ENCODE measurements at places on chromosomes 2 and 18. TPM values are rescaled to one million over a fixed set of nuclear protein-coding genes. Genes with fewer than 3 reads are reported as not detected.

The ZNF2 gene
- 0.99 TPM for total RNA-seq

The POTEI gene
- not detected for total RNA-seq

The PPP1R1C gene
- not detected for total RNA-seq

The MOGAT1 gene
- total RNA-seq, result not detected

The PIEZO2 gene
- total RNA-seq, result 40.7 TPM

The NBEAL1 gene
- 31.6 TPM for total RNA-seq

The DSG1 gene
- total RNA-seq, result not detected

DNA sequence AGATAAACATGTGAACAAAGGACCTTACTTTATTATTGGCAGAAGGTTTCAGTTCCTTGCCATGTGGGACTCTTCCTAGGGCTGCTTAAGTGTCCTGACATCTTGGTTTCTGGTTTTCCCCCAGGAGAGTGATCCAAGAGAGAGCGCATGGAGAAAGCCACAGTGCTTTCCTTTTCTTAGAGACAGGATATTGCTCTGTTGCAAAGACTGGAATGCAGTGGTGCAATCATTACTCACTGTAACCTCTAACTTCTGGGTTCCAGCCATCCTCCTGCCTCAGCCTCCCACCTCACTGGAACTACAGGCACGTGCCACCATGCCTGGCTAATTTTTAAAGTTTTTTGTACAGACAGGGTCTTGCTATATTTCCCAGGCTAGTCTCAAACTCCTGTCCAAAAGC lies 38.1 kb upstream of the TCF7L1 start:
- no peaks in the 10 kb centered on the region for H3K27me3 ChIP-seq
- H3K4me3 ChIP-seq, result no peak overlapping the region
- H3K36me3 ChIP-seq, result no peaks in the 10 kb centered on the region

DNA sequence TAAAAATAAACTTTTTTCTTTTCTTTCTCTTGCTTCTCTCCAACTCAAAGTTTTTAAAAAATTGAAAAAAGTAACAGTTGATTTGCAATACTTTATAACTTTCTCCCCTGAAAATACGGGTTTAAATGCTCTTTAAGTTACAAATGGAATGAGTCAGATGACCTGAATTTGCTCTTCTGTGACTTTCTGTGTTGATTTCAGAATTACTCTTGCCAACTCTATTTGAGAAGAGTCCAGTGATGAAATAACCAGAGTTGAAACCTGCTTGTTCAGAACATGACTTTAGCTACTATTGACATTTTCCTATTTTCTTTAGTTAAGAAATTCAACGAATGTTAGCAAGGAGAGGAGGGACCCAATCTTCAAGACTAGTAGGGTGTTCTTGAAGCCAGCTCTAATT lies 146.1 kb upstream of the ZSWIM2 start:
- H3K4me1 ChIP-seq, result no peaks in the 10 kb centered on the region
- no peak for DNase-seq
- no peak overlapping the region for H3K4me3 ChIP-seq

DNA sequence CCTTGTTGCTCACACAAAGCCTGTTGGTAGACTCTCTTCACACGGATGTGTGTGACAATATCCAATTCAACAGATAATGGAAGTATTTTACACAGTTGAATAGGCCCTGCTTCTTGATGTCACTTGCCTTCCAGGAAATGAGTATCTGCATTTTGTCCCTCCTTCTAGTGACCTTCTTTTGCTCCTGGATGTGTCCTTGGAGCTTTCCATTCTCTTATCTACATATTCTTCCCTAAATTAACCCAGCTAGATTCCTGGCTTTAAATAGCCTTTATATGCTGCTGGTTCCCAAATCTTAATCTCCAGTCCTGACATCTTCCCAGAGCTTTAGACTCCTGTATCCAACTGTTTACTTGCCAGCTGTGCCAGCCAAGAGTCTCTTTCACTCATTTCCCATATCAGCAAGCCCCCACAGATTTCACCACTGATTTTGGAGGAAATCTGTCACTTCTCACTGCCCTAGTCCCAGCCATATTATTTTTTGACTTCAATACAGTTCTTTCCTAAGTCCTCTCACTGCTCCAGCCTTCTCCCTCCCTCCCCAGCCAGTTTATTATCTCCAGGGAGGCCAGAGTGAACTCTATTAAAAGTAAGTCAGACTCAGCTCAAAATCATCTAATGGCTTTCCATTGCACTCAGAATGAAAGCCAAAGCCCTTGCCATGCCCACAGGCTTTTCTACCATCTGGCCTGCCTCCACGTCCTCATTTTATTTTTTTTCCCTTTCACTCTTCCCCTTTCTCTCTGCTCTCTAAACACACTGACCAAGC lies 170.0 kb downstream of the PDE11A start:
- DNase-seq, result no peak
- H3K36me3 ChIP-seq, result no peaks in the 10 kb centered on the region

GRCh38 chr18:12361770-12362378 lies 15.2 kb downstream of the AFG3L2 start:
- H3K27ac ChIP-seq, result no peak overlapping the region
- peaks cover 19% of the 10 kb centered on the region for H3K4me1 ChIP-seq
- H3K36me3 ChIP-seq, result peaks cover 24% of the 10 kb centered on the region
- H3K27me3 ChIP-seq, result no peaks in the 10 kb centered on the region

DNA sequence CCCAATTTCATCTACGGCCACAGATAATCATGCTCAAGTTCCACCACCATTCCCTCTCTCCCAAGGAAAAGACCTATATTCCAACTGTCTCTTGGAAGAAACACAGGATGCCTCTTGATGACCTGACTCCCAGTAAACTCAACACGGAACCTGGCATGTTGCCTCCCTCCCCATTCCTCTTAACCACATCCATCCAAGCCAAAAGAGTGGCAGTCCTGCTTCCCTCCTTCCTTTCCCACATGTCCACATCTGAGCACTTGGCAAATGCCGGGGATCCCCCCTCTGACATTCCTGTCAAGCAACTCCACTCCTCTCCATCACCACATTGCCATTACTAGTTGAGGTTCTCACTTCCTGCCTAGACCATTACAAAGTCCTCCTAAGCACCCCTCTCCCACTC lies 49.4 kb downstream of the PID1 start:
- no peak overlapping the region for H3K27ac ChIP-seq
- H3K4me1 ChIP-seq, result peaks cover 6% of the 10 kb centered on the region
- no peaks in the 10 kb centered on the region for H3K27me3 ChIP-seq
- no peak for DNase-seq
- no peaks in the 10 kb centered on the region for H3K36me3 ChIP-seq
- H3K4me3 ChIP-seq, result no peak overlapping the region

DNA sequence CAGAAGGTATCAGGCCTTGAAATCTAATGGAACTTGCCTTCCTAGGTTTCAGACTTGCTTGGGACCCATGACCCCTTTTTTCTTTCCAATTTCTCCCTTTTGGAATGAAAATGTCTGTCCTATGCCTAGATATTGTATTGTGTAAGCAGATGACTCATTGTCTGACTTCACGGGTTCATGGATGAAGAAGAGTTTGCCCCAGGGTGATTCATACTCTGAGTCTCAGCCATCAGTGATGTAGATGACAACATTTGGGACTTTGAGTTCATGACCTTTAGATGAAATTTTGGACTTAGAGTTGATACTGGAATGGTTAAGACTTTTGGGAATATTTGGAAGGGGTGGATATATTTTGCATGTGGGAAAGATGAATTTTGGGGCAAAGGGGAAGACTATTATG lies 11.2 kb upstream of the SCYGR5 start:
- no peak overlapping the region for H3K27ac ChIP-seq
- H3K4me3 ChIP-seq, result no peak overlapping the region
- DNase-seq, result peak; percentile 18
- H3K36me3 ChIP-seq, result no peaks in the 10 kb centered on the region
- no peaks in the 10 kb centered on the region for H3K27me3 ChIP-seq

GRCh38 chr2:210188190-210188589 lies 17.0 kb upstream of the KANSL1L start:
- H3K4me3 ChIP-seq, result no peak overlapping the region
- peaks cover 30% of the 10 kb centered on the region for H3K4me1 ChIP-seq
- H3K36me3 ChIP-seq, result no peaks in the 10 kb centered on the region
- peak overlapping the region; percentile 86 for H3K27ac ChIP-seq
- DNase-seq, result no peak
- no peaks in the 10 kb centered on the region for H3K27me3 ChIP-seq

GRCh38 chr2:75284345-75284744 lies 85.0 kb upstream of the TACR1 start:
- H3K4me3 ChIP-seq, result no peak overlapping the region
- no peak for DNase-seq
- no peak overlapping the region for H3K27ac ChIP-seq
- no peaks in the 10 kb centered on the region for H3K4me1 ChIP-seq
- no peaks in the 10 kb centered on the region for H3K27me3 ChIP-seq
- no peaks in the 10 kb centered on the region for H3K36me3 ChIP-seq

DNA sequence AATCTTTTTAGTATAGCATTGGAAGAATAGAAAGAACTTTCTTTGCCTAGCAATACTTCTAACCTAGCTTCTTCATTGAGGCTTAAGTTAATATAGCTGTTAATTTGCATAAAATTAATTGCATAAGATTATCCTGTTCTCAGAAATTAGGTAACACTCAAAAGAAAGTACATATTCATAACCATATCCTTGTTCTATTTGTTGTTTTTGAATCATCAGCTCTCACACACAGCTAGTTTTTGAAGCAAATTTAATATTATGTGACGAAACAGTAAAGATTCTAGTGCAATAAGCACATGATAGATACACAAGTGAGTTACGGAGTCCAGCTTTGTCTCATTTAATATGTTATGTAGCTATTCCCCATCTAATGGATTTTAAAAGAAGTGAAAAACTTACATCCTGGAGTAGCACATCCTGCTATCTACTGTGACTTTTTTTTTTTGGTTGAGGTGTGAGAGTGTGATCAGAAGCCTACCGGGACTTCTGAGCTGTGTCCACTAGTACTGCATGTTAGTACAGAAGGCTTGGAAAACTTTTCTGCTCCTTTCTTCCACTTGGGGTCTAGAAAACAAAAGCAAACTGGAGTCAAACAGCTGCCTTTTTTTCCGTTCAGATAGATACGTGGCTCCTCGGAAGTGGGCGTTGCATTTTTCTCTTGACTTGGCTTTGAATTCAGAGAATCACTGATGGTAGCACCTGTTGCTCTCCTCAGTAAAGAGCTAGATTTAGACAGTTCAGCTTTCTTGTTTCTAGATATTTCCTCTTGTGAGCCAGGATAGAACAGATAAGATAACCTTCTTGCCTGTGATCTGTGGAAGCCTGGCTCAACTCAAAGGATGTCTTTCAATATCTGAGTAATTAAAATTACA lies 27.2 kb downstream of the KDM3A start:
- DNase-seq, result no peak
- H3K27me3 ChIP-seq, result no peaks in the 10 kb centered on the region
- H3K4me1 ChIP-seq, result peaks cover 64% of the 10 kb centered on the region
- no peak overlapping the region for H3K4me3 ChIP-seq

- DNase-seq, result peak; percentile 39
- H3K27ac ChIP-seq, result no peak overlapping the region
- H3K27me3 ChIP-seq, result no peaks in the 10 kb centered on the region
- no peaks in the 10 kb centered on the region for H3K36me3 ChIP-seq
- H3K4me1 ChIP-seq, result peaks cover 18% of the 10 kb centered on the region
These were observed 119.9 kb upstream of the NDUFV2 start for GRCh38 chr18:8982416-8983183.

DNA sequence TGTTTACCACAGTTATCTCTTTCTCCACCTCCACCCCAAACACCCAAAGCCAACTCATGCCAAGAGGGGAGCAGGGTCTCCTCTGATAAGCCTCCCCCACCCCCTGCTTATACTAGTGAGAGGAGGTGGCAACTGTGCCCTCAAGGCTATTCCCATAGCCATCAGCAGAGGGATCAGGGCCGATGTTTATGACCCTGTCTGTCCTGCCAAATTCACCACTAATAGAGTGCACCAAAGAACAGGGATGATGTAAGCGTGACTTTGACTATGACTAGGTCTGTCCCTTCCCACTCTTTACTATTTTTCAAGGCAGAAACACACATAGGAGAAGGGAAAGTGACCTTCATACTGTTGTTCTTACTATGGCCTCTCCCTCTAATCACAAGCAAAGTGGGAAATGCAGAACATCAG lies 74.6 kb downstream of the CLHC1 start:
- peak overlapping the region; percentile 45 for H3K27ac ChIP-seq
- H3K4me1 ChIP-seq, result peaks cover 89% of the 10 kb centered on the region
- H3K4me3 ChIP-seq, result no peak overlapping the region
- DNase-seq, result no peak
- H3K36me3 ChIP-seq, result no peaks in the 10 kb centered on the region

DNA sequence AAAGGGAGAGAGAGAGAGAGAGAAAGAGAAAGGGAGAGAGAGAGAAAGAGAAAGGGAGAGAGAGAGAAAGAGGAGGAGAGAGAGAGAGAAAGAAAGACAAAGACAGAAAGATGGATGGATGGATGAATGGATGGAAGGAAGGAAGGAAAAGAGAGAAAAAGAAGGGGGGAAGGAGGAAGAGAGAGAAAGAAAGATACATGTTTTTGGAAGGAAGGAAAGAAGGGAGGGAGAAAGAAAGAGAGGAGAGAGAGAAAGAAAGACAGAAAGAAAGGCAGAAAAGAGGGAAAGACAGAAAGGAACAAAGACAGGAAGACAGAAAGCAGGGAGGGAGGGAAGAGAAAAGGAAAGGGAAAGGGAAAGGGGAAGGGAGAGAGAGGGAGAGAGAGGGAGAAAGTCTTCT lies 51.6 kb downstream of the RNU4ATAC start:
- H3K27me3 ChIP-seq, result no peaks in the 10 kb centered on the region
- DNase-seq, result no peak
- H3K27ac ChIP-seq, result no peak overlapping the region
- no peaks in the 10 kb centered on the region for H3K36me3 ChIP-seq

Data from body of pancreas (tissue), 4 donors.